ENCODE measurements at places on chromosomes 16 and 17. TPM values are rescaled to one million over a fixed set of nuclear protein-coding genes. Genes with fewer than 3 reads are reported as not detected.

The CRYM gene
- 1.8 TPM for total RNA-seq

The KRTAP1-1 gene
- total RNA-seq, result not detected

The SERPINF2 gene
- 9.0 TPM for total RNA-seq

The UMOD gene
- total RNA-seq, result not detected

The RGS11 gene
- 0.86 TPM for total RNA-seq

The ITGAE gene
- 8.3 TPM for total RNA-seq

The TMEM92 gene
- 3.1 TPM for total RNA-seq

The CCL22 gene
- total RNA-seq, result 0.99 TPM

The ENPP7 gene
- not detected for total RNA-seq

The KRT38 gene
- total RNA-seq, result 1.8 TPM

The KRTAP4-1 gene
- 66.2 TPM for total RNA-seq

The TMIGD1 gene
- total RNA-seq, result not detected

The ABCC12 gene
- total RNA-seq, result 0.16 TPM

The TP53TG3B gene
- total RNA-seq, result not detected

The HOXB8 gene
- not detected for total RNA-seq

The TCAP gene
- 3.8 TPM for total RNA-seq

The OTOA gene
- total RNA-seq, result not detected

The KRT27 gene
- total RNA-seq, result not detected

The PIMREG gene
- total RNA-seq, result 0.84 TPM

The P3H4 gene
- 12.8 TPM for total RNA-seq

The SCGB1C2 gene
- not detected for total RNA-seq

The SGCA gene
- total RNA-seq, result 2.6 TPM

The ATAD5 gene
- 1.5 TPM for total RNA-seq

The TVP23C gene
- total RNA-seq, result 5.6 TPM

The TPSG1 gene
- total RNA-seq, result 1.5 TPM

The CYB5D1 gene
- total RNA-seq, result 8.3 TPM

The TPSD1 gene
- 7.1 TPM for total RNA-seq

The MARCHF10 gene
- not detected for total RNA-seq

The SCNN1G gene
- 18.1 TPM for total RNA-seq

The MAP3K14 gene
- 8.1 TPM for total RNA-seq

The FAM20A gene
- 2.6 TPM for total RNA-seq

The ZG16 gene
- not detected for total RNA-seq

The ETV4 gene
- 3.7 TPM for total RNA-seq

The SDR42E2 gene
- not detected for total RNA-seq

The TSPAN10 gene
- total RNA-seq, result 0.57 TPM
